ENCODE measurements at places on chromosomes 1 and 21.

DNA sequence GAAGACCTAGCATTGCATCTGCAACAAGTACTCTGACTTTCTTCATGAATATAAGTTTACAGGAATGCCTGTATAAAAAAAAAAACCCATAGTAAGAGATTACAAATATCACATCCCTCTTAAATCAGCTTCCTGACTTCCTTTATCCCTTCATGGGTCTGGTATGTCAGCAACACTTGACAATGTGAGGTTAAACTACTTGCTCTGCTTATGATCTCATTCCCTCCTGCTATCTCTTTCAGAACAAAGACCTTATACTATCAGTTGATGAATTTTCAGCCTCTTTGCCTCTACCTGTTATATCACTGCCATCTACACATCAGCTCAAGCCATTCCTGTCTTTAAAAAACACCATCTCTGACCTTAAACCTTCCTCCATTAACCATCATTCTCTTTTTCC, 130.9 kb upstream of the SAMSN1 start:
- DNase-seq, result no peak

DNA sequence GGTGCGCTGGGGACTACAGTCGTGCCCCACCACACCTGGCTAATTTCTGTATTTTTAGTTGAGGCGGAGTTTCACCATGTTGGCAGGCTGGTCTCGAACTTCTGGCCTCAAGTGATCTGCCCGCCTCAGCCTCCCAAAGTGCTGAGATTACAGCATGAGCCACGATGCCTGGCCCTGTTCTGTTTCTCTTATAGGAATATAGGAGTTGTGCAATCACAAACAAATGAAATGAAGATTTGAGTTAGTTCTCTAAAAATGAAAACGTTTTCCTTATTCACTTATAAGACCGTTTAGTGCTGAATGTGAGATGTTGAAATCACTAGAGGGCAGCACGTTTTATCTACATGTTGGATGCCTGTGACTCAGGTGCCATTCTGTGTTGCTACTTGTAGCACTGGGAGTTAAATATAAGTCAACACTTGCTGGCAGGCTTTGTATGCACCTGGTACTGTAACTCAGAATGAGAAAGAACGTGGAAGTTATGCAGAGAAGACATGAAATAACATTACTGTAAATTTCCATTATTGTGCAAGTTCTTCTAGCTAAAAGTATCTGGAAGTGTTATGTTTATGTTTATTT, 45.8 kb downstream of the MIGA1 start:
- DNase-seq, result no peak

GRCh38 chr1:32507021-32507420, 32.2 kb upstream of the ZBTB8A start:
- no peak for DNase-seq

GRCh38 chr21:36753556-36753955, 54.6 kb downstream of the SIM2 start:
- DNase-seq, result no peak

GRCh38 chr1:225299624-225300023, 128.2 kb downstream of the LBR start:
- no peak for DNase-seq

GRCh38 chr1:193614817-193615216, 428.4 kb upstream of the B3GALT2 start:
- no peak for DNase-seq

- no peak for DNase-seq
Observed at GRCh38 chr1:115220340-115221270, 117.4 kb downstream of the NGF start.

DNA sequence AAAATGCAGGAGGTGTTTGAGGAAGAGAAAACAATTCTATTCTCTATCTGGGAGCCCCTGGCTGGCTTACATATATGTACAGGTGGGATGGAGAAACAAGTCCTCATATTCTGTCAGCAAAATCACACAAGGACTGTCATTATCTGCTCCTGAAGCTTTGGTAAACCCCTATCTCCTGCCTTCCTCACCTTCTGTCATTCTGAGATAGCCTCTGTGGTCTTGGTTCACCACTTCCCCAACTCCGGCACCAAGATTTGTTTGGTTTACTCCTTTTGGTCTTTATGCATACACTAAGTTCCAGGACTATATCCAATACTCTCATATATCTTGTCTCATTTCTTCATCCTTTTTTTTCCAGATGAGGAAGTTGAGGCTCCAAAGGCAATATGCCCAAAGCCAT, 551.1 kb downstream of the PLPP3 start:
- DNase-seq, result no peak

DNA sequence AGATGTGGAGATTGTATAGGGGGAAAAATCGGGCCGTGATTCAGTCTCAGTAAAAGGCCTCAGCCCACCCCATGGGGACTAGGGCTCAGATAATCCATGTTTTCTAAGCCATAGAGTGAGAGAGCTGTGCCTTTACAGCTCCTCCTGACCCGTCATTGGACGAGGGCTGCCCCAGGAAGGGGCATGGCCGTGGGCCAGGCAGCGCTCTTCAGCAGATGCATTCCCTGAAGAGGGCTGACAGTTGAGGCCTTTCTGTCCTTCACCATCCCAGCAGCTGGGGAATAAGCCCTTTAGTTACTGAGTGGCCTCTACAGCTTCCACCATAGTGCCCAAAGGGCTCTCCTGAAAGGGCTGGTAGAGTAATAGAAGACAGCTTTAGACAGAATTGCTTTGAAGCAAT, 57.2 kb downstream of the ST3GAL3 start:
- DNase-seq, result no peak

- DNase-seq, result no peak
Observed at GRCh38 chr1:3999941-4000735, 100.1 kb upstream of the C1orf174 start.

GRCh38 chr1:204289280-204289679, 70.4 kb downstream of the PLEKHA6 start:
- no peak for DNase-seq

DNA sequence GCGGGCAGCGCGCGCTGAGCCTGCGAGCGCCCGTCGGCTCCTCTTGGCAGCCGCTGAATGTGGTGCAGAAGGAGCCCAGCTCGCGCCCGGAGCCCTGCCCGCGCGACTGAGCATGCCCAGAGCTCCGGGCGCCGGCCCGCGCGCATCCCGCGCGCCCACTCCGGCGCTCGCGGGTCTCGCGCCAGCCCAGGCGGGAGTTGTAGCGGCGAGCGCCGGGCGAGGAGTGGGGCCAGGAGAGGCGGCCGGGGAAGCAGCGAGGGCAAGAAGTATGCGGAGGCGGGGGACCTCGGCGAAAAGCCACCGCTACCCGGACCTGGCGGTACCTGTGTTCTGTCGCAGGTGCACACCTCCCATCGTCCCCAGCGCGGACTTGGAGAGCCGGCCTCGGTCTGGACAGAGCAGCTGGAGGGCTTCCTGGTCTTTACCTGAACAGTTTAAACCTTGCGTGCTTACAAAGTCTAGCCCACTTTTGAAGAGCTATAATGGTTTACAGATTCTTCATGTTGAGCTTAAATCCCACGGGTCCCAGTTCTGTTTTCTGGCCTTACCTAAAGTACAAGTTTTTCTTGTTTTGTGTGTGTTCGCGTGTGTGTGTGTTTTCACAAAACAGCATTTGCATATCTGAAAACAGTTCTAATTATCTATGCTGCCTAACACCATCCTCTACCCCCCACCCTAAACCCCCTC, at the start of gene DDAH1:
DDAH1 (minus strand) TSS at position 61 of the 687 bp plus-strand sequence. CDS start 114 bp downstream, outside the sequence.
- DNase-seq, result peak; percentile 25

DNA sequence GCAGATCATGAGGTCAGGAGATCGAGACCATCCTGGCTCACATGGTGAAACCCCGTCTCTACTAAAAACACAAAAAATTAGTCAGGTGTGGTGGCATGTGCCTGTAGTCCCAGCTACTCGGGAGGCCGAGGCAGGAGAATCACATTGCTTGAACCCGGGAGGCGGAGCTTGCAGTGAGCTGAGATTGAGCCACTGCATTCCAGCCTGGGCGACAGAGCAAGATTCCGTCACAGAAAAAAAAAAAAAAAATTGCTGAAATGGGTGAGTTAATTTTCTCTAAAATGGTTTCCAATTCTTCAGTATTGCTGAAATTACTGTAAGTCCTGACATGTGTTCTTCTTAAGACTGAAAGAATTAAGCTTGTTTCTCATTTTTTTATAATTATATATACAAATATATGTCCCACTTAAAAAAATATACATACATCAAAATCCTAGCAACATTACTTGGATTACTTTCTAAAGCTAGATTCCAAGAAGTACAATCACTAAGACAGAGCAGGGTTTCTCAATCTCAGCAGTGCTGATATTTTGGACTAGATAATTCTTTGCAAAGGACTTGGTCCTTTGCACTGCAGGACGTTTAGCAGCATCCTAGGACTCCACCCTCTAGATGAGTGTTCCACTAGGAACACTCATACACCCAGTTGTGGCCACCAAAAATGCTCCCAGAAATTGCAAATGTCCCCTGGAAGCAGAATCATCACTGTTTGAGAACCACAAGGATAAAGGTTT, 24.8 kb downstream of the ZNHIT6 start:
- no peak for DNase-seq

DNA sequence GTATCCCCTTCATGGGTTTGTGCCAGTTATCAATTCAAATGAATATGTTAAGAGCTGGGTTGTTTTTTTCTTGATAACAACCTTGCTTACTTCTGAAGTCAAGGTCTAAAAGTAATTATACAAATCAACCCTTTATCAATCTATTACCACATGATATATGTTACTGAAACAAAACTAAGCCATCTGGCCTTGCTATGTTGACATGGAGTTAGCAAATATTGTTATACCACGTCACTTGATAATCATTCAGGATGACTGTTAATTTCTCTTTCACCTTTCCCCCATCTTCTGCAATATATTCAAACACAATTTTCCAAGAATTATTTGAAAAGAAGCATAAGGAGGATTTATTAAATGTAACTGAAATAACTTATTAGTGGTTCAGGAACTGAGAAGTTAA, 72.6 kb downstream of the DTL start:
- no peak for DNase-seq

- DNase-seq, result no peak
Observed at GRCh38 chr21:37682966-37683365, 233.3 kb downstream of the KCNJ6 start.

- DNase-seq, result no peak
Observed at GRCh38 chr1:176118985-176119384, 88.1 kb downstream of the COP1 start.

DNA sequence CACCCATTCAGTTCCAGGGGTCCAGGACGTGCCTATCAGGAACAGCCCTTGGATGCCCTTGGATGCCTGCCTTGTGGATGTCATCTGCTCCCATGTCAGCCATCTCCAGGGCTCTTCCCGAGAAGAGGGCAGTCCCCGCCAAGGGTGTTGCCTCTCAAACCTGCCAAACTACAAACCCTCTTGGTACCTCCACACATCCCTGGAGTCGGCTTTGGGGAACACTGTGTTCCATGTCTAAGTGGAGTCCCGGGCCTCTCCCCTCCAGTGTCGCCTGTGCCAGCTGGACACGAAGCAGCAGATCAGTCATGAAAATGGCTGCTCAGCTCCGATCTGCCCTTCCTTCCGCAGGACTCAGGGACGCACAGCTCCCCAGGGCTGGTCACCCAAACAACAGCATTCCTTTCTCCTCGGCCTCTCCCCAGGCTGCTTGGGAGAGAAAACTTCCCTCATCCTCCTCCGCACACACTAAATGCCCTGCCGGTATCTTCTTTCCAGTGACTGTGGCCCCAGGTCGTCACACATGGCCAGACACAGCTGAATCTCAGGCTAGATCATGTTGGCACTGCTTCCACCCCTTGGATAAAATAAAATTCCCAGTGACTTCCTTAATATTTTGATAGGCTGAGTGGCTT, 53.4 kb downstream of the GALNT2 start:
- no peak for DNase-seq

- DNase-seq, result no peak
Observed at GRCh38 chr21:15301736-15302135, 236.9 kb upstream of the NRIP1 start.

DNA sequence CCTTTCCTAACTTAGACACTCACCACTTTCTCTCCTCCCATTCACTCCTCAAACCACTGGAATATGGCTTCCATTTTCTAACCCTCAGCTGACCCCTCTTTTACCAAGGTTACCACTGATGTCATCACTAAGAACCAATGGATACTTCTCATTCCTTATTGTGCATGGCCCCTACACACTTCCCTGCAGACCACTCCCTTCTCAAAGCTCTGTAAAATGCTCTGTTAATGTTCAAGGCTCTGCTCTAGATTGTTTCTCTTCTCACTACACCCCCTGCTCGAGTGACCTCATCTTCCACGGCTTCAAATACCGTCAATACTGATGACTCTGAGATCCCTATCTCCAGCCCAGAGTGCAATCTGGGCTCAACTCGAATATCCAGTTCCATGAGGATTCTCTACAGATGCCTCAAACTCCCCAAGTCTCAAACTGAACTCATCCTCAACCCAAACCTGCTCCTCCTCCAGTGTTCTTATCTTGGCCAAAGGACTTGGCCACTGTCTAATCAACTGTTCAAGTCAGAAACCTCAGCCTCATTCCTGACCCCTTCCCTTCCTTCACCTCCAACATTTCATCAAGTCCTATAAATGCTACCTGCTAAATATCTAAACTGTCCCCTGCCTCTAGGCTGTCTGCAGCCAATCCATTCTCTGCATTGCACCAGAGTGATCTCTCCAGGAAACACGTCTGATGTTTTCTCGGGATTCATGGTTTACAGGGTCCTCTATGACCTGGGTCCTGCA, 41.3 kb upstream of the BMP8B start:
- no peak for DNase-seq

DNA sequence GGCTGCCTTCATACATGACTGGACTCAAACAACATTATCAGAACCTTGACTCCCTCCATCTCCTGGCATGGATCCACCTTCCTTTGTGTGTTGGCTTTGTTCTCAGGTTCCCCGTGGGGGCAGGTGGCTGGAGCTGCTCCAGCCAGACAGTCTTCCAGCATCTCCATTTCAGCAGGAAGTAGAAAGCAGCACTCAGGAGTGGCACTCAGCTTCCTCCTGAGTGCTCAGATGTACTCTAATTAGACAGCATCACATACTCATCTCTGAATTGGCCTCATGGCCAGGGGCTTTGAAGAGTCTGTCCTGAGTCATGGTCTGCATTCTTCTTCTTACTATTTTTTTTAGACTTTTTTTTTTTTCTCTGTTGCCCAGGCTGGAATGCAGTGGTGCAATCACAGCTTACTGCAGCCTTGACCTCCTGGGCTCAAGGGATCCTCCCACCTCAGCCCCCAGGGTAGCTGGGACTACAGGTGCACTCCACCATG, 27.9 kb downstream of the OVAAL start:
- DNase-seq, result no peak

DNA sequence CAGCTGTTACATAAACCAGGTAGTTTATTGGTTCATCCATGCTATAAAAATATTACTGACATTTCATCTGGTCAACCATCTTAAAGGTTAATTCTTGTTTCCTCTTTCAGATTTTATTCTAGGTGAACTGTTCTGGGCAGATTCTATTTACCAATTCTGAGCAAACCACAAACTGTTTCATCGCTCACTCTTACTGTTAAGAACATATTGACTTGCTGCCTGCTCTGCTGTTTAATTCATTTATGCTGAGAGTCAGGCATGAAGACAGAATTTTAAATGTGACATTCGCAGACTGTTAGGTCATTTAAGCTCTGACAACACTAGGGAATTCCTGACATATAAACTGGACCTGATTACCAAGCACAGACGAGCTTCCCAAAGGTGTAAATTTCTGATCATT, 98.3 kb downstream of the PIGK start:
- no peak for DNase-seq

- peak; percentile 79 for DNase-seq
Observed at GRCh38 chr1:21508580-21509350, 458 bp upstream of the ALPL start.
